ENCODE measurements at places on chromosomes 1 and 21.

DNA sequence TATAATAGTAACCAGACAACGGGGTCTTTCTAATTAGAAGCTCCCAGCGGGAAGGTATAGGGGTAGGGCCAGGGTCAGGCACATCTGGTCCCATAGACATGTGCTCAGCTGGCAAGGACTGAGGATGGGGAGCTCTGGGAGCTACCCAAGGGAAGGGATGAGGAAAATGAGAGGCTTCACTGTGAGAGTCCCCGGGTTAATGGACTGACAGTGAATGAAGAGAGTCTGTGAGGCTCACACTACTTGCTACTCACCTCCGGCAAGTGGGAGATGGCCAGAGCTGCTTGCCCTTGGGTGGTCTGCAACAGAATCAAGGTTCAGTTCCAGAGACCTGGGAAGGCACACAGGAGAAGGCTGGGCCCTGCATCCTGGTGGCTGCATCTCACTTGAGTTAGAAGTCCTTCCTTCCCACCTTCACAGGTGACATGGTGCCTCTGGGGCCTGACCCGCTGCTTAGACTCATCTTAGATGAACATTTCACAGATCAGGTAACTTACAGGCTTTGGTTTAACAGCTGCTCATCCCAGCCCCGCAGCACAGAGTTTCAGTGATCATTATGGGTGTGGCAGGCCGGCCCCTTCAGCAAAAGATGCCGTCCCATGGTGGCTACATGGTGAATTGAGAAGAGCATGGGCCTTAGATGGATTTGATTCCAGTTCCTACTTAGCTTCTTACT lies 31.7 kb downstream of the EIF2D start:
- H3K27me3 ChIP-seq = no peaks in the 10 kb centered on the region
- no peak for DNase-seq
- no peak overlapping the region for H3K27ac ChIP-seq
- H3K4me3 ChIP-seq = no peak overlapping the region
- peaks cover 16% of the 10 kb centered on the region for H3K36me3 ChIP-seq

DNA sequence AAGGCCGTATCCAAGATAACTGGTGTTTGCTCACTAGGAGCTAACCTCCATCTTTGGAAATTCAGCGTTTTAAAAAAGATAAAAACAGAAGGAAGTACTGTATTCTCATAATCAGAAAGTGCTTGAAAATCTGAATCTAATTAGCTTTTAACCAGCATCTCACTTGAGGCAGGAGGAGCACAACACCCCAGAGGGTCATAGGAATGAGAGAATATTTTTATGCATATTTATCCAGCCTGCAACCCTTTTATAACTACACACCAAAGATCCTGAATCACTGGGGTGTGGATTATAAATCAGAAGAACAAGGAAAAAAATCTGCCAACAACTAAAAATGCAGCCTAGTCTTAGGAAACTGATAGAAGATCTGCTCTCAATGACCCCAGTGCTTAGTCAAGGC lies 68.0 kb upstream of the PTCH2 start:
- H3K4me1 ChIP-seq = no peaks in the 10 kb centered on the region
- no peak overlapping the region for H3K4me3 ChIP-seq
- H3K27ac ChIP-seq = no peak overlapping the region

DNA sequence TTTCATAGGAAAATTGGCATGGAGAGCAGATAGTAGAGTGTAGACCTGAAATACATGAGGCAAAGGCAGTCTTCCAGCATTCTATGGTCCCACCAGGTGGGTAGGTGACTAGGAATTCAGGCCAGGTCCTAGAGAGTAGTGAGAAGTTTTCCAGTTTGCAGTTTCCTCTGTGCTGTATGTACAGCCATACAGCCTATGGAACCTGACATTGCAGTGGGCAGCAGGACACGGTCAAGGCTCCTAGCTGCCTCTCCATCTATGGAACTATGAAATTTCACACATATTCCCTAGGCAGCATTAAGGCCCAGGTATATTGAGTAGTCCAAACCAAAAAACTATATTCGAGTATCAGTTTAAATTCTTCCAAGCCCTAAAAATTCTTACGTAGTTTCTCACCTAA lies 16.3 kb downstream of the POGK start:
- peaks cover 48% of the 10 kb centered on the region for H3K36me3 ChIP-seq
- H3K4me3 ChIP-seq = no peak overlapping the region
- no peak overlapping the region for H3K27ac ChIP-seq
- DNase-seq = no peak
- no peaks in the 10 kb centered on the region for H3K27me3 ChIP-seq
- peaks cover 1% of the 10 kb centered on the region for H3K4me1 ChIP-seq

DNA sequence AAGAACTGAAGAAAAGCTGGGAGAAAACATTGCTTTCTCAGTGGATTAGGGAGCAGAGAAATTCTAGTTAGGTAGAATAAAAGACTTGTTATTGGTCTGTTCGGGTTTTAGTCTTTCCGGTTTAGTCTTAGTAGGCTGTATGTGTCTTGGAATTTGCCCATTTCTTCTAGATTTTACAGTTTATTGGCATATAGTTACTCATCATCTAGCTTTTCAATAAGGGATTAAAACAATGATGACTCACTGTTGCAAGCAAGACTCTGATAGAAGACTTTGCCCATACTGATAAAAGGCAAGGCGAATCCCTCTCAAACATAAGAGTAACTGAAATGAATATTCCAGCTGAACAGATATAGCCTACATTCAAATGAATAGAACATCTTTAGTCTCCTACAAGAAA lies 62.3 kb downstream of the GPR137B start:
- no peaks in the 10 kb centered on the region for H3K27me3 ChIP-seq
- DNase-seq = no peak
- H3K36me3 ChIP-seq = peaks cover 17% of the 10 kb centered on the region
- no peaks in the 10 kb centered on the region for H3K4me1 ChIP-seq
- no peak overlapping the region for H3K27ac ChIP-seq

GRCh38 chr1:78340006-78340405 lies 150.8 kb upstream of the PTGFR start:
- no peaks in the 10 kb centered on the region for H3K36me3 ChIP-seq
- H3K27me3 ChIP-seq = no peaks in the 10 kb centered on the region
- no peak overlapping the region for H3K4me3 ChIP-seq
- no peaks in the 10 kb centered on the region for H3K4me1 ChIP-seq
- no peak overlapping the region for H3K27ac ChIP-seq

- peaks cover 31% of the 10 kb centered on the region for H3K4me1 ChIP-seq
- peak overlapping the region; percentile 92 for H3K4me3 ChIP-seq
- DNase-seq = peak; percentile 79
- H3K27ac ChIP-seq = peak overlapping the region; percentile 87
Observed at GRCh38 chr1:86914998-86915736, 732 bp downstream of the HS2ST1 start.

GRCh38 chr1:32989160-32990050 lies 24.8 kb upstream of the RNF19B start:
- peak overlapping the region; percentile 82 for H3K27ac ChIP-seq
- H3K4me3 ChIP-seq = no peak overlapping the region
- H3K27me3 ChIP-seq = no peaks in the 10 kb centered on the region
- peaks cover 32% of the 10 kb centered on the region for H3K4me1 ChIP-seq
- DNase-seq = peak; percentile 95

- H3K36me3 ChIP-seq = peaks cover 100% of the 10 kb centered on the region
- H3K27ac ChIP-seq = no peak overlapping the region
- H3K4me1 ChIP-seq = no peaks in the 10 kb centered on the region
- no peaks in the 10 kb centered on the region for H3K27me3 ChIP-seq
- no peak overlapping the region for H3K4me3 ChIP-seq
Observed at GRCh38 chr1:156945881-156946661, 25.6 kb downstream of the LRRC71 start.

- no peaks in the 10 kb centered on the region for H3K4me1 ChIP-seq
- H3K27ac ChIP-seq = no peak overlapping the region
- H3K36me3 ChIP-seq = no peaks in the 10 kb centered on the region
- no peak for DNase-seq
Observed at GRCh38 chr1:41950820-41951219, 32.1 kb upstream of the HIVEP3 start.

GRCh38 chr1:167342846-167343245 lies 122.2 kb downstream of the POU2F1 start:
- H3K27me3 ChIP-seq = no peaks in the 10 kb centered on the region
- no peak for DNase-seq
- H3K27ac ChIP-seq = no peak overlapping the region
- H3K36me3 ChIP-seq = peaks cover 9% of the 10 kb centered on the region
- H3K4me3 ChIP-seq = no peak overlapping the region

DNA sequence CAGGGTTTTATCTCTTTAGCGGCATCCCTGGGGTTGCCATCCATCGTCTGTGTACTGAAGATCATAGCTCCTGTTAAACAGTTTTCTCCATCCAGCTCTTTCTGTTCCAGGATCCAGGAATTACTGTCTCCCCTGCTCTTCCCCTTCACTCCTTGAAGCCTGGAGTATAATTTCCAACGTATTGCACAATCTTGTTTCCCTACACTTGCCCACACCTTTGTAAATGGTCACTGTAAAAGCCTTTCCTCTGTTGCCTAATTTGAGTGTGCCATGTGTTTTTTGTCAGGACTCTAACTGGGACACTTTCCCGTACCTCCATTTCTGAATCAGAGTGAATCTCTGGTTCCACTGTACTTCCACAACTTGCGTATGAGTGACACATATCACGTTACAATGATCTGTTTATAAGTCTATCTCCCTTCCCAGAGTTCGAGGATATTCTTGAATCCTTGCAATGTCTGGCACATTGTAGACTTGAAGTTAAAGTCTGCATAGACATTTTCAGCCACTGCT lies 199.6 kb upstream of the SNX7 start:
- no peak for DNase-seq
- no peaks in the 10 kb centered on the region for H3K36me3 ChIP-seq
- no peak overlapping the region for H3K27ac ChIP-seq
- H3K27me3 ChIP-seq = no peaks in the 10 kb centered on the region
- no peak overlapping the region for H3K4me3 ChIP-seq
- no peaks in the 10 kb centered on the region for H3K4me1 ChIP-seq

- no peak for DNase-seq
- no peak overlapping the region for H3K27ac ChIP-seq
- no peak overlapping the region for H3K4me3 ChIP-seq
- H3K27me3 ChIP-seq = no peaks in the 10 kb centered on the region
Observed at GRCh38 chr21:39136711-39137110, 46.5 kb downstream of the PSMG1 start.

DNA sequence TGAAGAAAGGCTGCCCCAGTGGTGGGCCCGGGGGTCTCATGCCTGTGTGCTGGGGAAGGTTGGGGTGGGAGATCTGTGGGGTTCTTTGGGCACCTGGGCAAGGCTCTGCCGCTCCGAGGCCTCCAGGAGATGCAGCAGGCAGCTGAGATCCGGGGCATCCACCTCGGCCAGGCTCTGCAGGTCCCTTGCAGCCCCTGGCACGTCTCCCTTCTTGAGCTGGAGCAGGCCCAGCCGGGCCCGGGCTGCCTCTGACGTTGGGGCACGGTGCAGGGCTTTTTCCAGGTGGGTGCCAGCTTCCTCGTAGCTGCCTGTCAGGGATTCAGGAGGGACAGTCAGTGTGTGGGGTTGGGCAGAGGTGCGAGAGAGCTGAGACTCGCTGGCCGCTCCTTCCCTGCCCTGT lies 11.4 kb upstream of the MMEL1 start:
- DNase-seq = no peak
- H3K4me3 ChIP-seq = no peak overlapping the region
- peaks cover 12% of the 10 kb centered on the region for H3K4me1 ChIP-seq

GRCh38 chr1:61748566-61748965 lies 6.3 kb downstream of the PATJ start:
- no peak overlapping the region for H3K27ac ChIP-seq
- no peak for DNase-seq
- H3K4me3 ChIP-seq = no peak overlapping the region
- H3K27me3 ChIP-seq = no peaks in the 10 kb centered on the region
- peaks cover 10% of the 10 kb centered on the region for H3K4me1 ChIP-seq

DNA sequence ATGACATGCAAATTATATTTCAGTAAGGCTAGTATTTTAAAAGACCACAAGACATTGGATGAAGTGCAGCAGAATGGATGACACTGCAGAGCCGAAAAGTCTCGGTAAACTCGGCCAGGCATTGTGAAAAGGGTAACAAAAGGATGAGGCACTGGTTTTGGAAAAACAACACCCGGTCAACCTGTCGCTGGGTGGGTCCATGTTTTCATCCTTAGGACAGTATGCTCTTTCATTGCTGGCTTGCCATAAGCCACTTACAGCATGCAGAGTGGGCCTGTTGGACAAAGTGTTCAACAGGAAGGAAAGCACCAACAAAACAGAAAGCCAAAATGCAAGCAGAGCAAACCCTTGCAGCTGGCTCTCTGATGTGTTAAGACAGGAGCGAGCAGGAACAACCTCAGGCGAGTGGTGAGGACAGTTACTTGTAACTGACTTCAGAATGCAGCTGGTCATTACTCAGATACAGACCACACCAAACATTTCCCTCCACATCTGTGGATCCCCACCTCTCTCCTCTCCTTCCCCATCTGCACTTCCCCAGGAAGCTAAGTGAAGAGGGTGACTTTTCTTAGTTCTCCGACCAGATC lies 2.9 kb upstream of the RCAN1 start:
- no peak overlapping the region for H3K27ac ChIP-seq
- no peaks in the 10 kb centered on the region for H3K4me1 ChIP-seq
- no peak overlapping the region for H3K4me3 ChIP-seq
- peaks cover 4% of the 10 kb centered on the region for H3K27me3 ChIP-seq

DNA sequence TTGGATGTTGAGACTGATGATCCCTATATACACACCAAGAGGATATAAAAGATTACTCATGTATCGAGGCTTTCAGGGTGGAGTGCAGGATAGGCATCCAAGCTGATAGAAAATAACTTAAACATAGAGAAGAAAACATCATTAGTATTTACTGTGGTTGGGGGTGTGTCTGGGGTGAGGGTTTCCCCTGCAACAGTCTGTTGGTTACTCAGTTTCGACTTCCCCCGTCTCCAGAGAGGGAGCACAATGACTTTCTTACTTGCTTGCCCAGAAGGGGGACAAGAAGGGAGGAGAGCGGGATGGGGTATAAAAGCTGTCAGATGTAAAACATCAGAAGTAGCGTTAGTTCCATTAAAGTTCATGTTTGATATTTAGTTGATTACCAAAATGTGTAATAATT lies 717.4 kb upstream of the ZP4 start:
- no peak overlapping the region for H3K4me3 ChIP-seq
- H3K27ac ChIP-seq = no peak overlapping the region
- H3K27me3 ChIP-seq = no peaks in the 10 kb centered on the region

- H3K4me1 ChIP-seq = no peaks in the 10 kb centered on the region
- no peaks in the 10 kb centered on the region for H3K36me3 ChIP-seq
- no peak overlapping the region for H3K4me3 ChIP-seq
- no peak overlapping the region for H3K27ac ChIP-seq
Observed at GRCh38 chr1:84643183-84643582, 47.1 kb downstream of the SSX2IP start.

DNA sequence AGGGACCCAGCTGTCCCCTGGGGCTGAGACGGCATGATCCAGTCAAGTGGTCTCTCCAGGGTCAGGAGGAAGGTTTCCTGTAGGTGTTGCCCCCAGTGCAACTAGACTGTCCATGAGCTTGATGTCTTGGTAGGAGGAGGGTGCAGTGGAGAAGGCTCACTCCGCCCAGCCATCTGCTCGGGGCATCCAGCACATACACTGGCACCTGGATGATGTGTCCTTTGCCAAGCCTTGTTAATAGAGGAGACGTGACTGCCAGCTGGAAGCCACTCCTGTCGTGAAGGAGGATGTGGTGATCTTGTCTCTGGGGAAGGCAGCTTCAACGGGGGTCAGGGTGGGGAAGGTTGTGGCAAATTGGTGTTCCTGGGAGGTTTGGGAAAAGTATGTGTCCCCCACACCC lies 6.2 kb downstream of the DISP3 start:
- no peak overlapping the region for H3K4me3 ChIP-seq
- H3K36me3 ChIP-seq = no peaks in the 10 kb centered on the region
- no peaks in the 10 kb centered on the region for H3K4me1 ChIP-seq
- DNase-seq = peak; percentile 48
- H3K27ac ChIP-seq = no peak overlapping the region

GRCh38 chr1:2445162-2445822 lies 30.8 kb upstream of the PLCH2 start:
- no peaks in the 10 kb centered on the region for H3K36me3 ChIP-seq
- DNase-seq = no peak
- H3K27ac ChIP-seq = no peak overlapping the region
- no peaks in the 10 kb centered on the region for H3K4me1 ChIP-seq
